Spinal cord (tissue), 10 donors: ENCODE measurements at places on chromosomes 5 and 9. TPM values are rescaled to one million over a fixed set of nuclear protein-coding genes. Genes with fewer than 3 reads are reported as not detected.

DNA sequence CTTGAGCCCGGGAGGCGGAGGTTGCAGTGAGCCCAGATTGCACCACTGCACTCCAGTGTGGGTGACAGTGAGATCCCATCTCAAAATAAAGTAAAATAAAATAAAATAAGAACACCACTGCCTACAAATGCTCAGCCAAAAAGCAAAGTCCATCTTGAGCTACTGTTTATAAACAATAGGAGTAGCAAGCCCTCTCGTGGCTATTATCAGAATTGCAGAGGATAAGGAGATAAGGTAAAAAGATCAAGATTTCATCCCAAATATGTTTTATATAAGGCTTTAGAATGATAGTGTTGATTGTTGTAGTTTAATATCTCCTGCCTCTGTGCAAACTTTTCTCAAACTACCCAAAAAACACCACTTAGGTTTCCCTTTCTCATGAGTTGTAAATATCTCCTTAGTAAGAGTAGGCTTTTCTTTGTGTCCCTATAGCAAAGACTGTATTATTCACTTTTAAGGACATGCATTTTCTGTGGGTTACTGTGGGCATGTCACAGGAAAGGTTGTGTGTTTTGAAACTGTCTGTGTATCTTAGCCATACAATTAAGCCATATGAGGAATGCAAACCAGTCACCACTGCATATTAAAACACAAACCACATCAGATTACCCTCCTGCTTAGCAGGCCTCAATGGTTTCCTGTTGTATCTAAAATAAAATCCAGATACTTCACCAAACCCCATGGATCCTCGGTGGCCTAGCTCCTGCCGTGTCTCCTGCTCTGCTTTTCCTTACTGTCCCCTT is 31.8 kb upstream of the CKS2 start:
- peak; percentile 38 for DNase-seq

DNA sequence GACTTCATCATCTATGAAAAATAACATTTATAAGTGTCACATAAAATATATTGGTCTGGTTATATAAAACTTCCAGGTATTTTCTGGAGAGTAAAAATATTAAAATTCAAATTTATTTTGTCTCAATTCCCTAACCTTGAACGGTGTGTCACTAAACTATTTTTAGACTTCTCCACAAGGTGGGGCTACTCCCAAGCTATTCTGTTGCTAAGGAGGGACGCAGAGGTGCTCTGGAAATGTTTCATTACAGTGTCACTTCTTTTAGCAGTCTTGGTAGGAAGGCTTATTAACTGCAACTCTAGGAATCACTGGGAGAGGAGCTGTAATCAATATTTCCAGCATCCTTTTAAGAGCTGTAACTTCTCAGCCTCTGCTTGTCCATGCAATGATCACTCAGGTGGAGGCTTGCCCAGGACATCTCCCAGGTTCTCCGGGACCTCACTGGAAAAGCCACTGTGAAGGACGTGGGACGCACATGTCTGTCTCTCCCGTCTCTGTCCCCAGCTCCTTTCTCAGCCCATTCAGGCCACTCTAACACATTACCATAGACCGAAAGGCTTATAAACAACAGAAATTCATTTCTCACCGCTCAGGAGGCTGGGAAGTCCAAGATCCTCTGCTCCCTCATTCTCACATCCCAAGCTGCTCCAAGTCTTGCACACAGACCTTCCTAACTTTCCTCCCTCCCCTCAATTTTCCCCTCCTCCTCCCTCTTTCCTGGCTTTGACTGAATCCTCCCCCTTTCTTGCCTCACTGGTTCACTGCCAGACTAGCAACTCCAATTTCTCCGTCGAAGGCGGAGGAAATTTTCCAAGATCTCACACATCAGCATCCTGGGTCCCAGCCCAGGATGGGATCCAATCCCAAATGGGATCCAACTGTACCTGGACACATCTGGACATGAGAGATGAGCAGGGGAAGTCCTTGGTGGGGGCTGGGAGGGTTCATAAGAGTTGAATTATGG is 32.7 kb upstream of the DNAH5 start:
- DNase-seq, result peak; percentile 17

DNA sequence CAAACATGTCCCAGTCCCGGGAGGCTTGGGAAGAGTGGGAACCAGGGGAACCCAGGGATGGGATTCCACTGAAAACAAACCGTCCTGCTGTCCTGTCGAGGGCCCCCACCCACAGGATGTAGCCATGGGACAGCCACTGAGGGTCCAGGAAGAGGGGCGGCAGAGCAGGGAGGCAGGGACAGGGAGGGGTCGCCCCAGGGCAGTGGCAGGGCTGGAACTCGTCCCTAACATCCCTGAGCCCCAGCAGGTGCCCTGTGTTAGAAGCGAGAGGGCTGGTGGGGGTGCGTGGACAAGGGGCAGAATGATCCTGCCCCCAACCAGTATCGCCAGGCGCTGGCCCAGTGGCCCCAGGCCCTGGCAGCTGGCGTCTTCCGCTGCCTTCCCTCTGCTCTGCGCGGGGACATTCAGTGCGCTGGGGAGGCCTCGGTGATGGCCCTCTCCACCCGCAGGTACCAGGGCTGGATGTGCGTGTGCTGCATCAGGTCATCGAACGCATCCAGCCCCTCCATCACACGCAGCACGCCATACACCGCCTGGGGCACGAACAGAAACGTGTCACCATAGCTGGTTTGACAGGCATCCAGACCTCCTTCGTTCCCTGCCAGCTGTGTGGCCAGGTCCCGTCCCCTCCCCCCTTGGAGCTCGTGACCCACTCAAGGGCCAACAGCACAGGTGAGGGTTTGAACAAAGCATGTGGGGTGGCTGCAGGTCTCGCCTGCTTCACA is 6.6 kb downstream of the PTGES2 start:
- no peak for DNase-seq

The PRXL2C gene
- polyA plus RNA-seq, result 7.3 TPM

DNA sequence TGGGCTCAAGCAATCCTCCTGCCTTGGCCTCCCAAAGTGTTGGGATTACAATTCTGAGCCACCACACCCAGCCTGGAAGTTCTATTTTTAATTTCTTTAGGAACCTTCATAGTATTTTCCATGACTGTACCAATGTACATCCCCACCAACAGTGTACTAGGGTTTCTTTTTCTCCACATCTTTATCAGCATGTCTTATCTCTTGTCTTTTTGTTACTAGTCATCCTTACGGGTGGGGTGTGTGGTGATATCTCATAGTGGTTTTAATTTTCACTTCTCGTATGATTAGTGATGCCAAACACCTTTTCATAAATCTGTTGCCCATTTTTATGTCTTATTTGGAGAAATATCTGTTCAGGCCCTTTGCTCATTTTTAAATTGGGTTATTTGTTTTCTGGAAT is 123.0 kb upstream of the MEF2C start:
- DNase-seq, result no peak

- DNase-seq, result no peak
Observed at GRCh38 chr9:115691693-115692092, 461.9 kb upstream of the PAPPA start.

The IFNA21 gene
- polyA plus RNA-seq, result not detected

DNA sequence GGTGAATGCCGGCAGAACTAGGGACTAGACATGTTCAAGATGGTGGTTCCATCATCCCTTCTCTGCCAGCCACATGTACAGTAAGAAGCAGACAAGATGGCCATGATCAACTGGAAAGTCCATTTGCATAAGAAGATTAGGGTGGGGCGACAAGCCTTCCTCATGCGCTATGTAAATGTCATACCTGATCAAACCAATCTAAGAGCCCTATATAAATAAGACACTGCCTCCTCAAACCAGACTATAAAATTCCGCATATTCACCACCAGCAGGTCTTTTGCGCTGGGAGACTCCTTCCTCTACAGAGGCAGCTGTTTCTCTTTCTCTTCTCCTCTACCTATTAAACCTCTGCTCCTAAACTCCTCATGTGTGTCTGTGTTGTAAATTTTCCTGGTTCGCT is 53.8 kb downstream of the TIMD4 start:
- no peak for DNase-seq

The SH3GL2 gene
- 61.7 TPM for polyA plus RNA-seq

The GLRA1 gene
- 8.5 TPM for polyA plus RNA-seq

DNA sequence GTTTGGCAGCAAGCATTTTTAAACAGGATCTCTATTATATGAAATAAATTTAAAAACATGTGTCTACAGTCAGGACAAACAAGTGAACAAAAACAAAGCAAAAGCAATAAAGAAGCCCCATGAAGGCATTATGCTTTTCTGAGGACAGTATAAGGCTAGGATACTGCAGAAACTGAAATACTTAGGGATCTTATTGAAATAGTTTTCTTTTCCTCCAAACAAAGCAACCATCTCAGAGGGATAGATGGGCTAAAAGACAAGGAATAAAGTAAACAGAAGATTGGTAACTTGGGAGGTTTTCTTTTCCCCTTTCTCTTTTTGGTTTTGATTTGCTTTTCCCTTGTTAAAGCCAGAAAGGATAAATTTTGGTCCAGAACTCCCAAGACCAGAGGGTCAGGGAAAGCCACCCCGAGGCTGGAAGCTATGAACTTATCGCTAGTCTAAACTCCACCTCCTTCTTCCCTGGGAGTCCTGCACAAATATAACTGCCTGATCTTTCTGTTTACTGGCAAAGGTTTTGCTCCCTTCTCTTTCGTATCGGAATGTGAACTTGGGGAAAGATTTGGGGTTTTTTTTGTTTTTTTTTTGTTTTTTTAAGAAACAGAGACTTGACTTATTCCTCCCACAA is 164.0 kb downstream of the GHR start:
- DNase-seq, result no peak

The TRIM52 gene
- 25.1 TPM for polyA plus RNA-seq

The CPLANE1 gene
- 35.4 TPM for polyA plus RNA-seq

DNA sequence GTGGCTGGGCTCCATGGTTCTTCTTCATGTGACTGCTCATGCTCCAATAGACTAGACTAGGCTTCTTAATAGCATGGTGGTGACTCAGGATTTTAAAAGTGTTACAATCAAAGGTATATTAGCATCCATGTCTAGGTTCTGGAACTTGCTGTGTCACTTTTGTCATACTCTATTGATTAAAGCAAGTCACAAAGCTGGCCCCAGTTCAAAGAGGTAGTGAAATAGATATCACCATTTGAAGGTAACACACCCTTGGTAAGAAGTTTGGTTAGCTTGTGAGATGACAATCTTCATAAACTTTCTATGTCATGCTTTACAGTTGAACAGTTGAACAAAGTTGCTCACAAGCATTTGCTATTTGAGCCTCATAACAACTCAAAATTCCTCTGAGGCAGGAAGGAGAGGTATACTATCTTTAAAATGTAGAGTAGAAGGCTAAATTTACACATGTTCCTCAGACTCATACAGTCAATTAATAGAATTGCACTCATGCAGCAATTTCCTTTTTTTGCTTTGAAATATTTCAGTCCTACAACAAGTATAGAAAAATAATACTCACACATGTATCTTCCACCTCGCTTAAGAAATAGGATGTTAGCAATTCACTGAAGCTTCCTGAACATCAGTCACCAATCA is 56.8 kb upstream of the TMEM252 start:
- no peak for DNase-seq

DNA sequence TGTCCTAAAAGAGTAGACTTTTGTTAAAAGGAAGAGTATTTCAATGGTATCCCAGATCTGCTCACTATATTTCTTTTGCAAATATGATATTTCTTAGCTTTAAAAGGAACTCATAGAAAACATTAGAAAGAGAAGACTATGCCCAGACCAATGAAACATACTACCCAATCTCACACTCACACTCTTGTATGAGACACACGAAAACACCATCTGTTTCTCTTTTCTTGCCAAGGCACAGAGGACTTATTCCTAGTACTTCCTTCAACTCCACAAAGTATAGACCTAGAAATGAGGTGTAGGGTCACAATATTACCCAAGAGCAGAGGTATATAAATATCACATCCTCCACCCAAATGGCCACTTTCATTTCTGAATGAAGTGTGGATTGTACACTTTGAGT is 292.4 kb upstream of the ACO1 start:
- no peak for DNase-seq

- DNase-seq, result no peak
Observed at GRCh38 chr5:87099291-87099839, 168.3 kb upstream of the RASA1 start.

The KCTD16 gene
- 9.3 TPM for polyA plus RNA-seq

The HEMGN gene
- polyA plus RNA-seq, result 2.2 TPM

- DNase-seq, result no peak
Observed at GRCh38 chr5:141574122-141574510, 44.7 kb downstream of the DIAPH1 start.

DNA sequence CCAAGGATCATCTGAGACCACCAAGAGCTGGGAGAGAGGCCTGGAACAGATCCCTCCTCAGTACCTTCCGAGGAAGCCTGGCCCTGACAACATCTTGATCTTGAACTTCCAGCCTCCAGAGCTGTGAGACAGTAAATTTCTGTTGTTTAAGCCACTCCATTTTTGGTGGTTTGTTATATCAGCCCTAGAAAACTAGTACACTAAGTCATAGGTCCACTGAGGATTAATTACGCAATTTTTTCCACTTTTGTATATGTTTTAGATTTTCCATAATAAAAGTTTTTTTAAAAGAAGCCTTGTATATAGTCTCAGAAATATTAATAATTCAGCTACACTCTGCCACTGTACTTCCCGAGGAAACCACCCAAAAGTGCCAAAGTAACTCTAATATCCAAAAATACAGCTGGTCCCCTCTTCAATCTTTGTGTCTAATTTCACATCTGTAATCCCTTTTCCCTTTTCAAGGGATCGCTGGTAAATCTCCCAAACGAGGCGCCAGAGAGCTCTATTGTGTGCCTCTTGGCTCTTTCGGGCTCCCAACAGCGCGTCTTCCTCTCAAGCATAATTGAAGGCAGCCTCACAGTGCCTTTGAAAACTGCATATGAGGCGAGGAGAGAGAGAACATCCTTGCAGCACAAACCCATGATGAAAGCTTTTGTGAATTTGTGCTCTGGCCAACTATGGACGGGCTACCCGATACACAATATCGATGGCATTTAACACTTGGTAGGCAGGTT is 32.7 kb downstream of the PRUNE2 start:
- peak; percentile 72 for DNase-seq

- DNase-seq, result no peak
Observed at GRCh38 chr5:147465747-147466146, 44.1 kb downstream of the DPYSL3 start.

The HAVCR2 gene
- 8.5 TPM for polyA plus RNA-seq

GRCh38 chr5:136104306-136104965 is 28.2 kb upstream of the SMAD5 start:
- DNase-seq, result no peak

The CRHBP gene
- 7.1 TPM for polyA plus RNA-seq

DNA sequence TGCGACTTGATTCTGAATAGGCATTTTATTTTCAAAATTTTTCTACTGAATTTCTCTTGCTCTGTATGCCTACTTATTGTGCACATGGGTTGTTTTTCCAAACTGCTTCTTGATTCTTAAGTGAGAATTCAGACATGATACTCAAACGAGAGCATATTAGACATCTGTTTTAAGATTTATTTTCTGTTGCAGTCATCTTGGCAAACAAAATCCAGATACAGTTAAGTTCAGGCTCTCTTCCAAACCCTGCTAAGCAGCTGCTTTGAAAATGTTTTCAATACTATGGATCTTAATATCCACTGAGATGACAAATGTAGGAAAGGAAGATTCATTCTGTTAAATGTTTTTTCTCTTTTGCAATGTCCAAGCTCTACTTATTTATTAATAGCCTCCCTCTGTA is 4.5 kb downstream of the TMEM215 start:
- no peak for DNase-seq

The DAB2 gene
- polyA plus RNA-seq, result 31.6 TPM

- DNase-seq, result no peak
Observed at GRCh38 chr5:94276751-94277150, 341.7 kb downstream of the KIAA0825 start.
